ENCODE measurements at places on chromosomes 4 and X. TPM values are rescaled to one million over a fixed set of nuclear protein-coding genes. Genes with fewer than 3 reads are reported as not detected.

CXCL11 gene
- 1.2 TPM for total RNA-seq

MAPK10 gene
- total RNA-seq = 42.9 TPM

PJA1 gene
- total RNA-seq = 38.0 TPM

KLKB1 gene
- total RNA-seq = 0.35 TPM

F11 gene
- total RNA-seq = not detected

TMPRSS11E gene
- total RNA-seq = not detected

SLC16A2 gene
- total RNA-seq = 19.5 TPM
